A549 treated with CpdA at 1 μM for 4 hours (cell line): ENCODE measurements at places on chromosomes 2 and 18. TPM values are rescaled to one million over a fixed set of nuclear protein-coding genes. Genes with fewer than 3 reads are reported as not detected.

PLGLB1 gene
- 0.53 to 1.1 TPM (median 0.84 TPM) in 5 replicates for total RNA-seq

IL18RAP gene
- 0.03 TPM in 1 of 5 replicates, not detected in the others for total RNA-seq

VWA3B gene
- 0.02 to 0.43 TPM (median 0.18 TPM) in 4 of 5 replicates, not detected in the other for total RNA-seq

CLEC4F gene
- total RNA-seq = not detected in 5 replicates

MXD1 gene
- 1.8 to 2.8 TPM (median 2.4 TPM) in 5 replicates for total RNA-seq

DLGAP1 gene
- not detected in 5 replicates for total RNA-seq
